ENCODE measurements at places on chromosomes 4 and X.

- no peak for DNase-seq
Observed at GRCh38 chr4:115484479-115484878, 371.1 kb upstream of the NDST4 start.

DNA sequence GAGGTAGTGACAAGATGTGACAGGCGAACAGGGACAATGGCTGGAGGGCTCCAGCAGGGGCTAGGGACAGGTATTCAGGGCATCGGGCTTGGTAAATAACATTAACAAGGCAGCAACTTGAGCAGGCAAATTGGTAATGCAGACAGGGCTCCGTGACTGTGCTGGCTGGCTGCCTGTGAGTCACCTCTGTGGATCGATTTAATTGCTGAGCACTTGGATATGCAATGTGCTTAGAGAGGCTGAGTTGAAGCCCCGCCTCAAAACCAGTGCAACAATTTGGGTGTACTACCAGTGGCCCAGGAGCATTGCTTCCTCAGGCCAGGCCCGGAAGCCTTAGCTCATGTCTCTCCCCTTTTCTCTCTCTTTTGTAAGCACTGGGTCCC lies 19.5 kb downstream of the CNGA2 start:
- DNase-seq: no peak

DNA sequence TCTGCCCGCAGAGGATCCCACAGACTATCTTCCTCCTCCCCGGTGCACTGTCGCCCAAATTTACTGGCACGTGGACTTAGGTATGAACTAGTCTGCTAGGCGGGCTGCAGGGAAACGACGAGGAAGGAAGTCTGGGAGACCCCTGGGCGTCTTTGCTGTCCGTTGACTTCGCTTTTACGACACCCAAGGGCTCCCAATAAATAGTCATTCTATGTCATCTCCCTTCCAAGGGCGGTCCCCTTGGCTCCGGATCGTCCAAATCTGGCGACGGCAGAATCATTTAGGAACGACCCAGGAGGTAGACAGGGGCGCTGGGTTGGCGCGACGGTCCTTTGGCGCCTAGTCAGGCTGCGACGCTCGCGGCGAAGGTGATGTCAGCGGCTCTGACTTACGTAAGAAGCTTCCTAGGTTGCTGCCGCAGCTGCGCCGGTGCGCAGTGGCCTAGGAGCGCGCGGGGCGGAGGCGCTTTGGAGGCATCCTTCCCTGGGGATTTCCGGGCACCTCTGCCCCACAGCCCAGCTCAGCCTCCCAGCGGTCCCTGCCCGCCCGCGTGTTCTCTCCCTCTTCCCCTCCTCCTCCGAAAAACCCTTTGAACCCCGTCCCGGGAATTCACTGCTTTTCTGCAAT lies 2.2 kb downstream of the NHS start:
- DNase-seq: no peak

- no peak for DNase-seq
Observed at GRCh38 chr4:104795264-104795939, 300.7 kb upstream of the CXXC4 start.

DNA sequence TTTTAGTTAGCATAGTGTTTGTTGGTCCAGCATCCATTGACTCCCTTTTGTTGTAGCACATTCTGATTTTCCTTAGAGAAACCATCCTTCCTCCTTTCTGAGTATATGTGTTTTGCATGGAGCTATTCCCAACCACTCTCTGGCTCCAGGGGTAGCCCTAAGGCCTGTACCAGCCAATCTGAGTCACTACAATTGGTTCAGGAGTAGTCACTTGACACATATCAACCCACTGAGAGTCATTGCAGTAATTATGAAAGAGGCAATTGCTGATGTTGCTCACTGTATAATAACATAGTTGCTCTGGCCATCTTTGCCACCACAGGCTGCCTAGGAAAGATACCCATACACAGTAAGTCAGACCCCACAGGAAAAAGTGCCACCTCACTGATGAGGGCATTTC lies 71.2 kb upstream of the GRID2 start:
- DNase-seq: no peak

- DNase-seq: no peak
Observed at GRCh38 chr4:113785781-113786180, 24.2 kb upstream of the CAMK2D start.

DNA sequence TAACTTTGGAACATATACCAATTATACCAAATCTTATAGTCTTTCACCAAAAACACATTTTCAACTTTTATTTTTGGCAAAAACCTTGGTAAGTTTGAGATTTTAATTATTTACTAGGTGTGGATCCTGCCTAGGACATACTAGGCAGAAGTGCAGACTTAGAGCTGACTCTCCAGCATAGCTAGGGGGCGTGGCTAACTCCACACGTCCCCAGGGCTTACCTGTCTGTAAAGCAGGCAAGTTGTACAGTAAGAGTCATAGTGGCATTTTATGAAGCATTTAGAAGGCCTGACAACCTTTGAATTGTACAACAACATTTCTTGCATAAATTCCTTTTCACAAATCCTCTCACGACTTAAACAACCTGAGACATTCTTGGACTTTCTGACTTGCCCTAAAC lies 19.2 kb upstream of the GRPEL1 start:
- no peak for DNase-seq

GRCh38 chr4:152594978-152595925 lies 59.4 kb upstream of the FBXW7 start:
- no peak for DNase-seq

- no peak for DNase-seq
Observed at GRCh38 chrX:96713303-96713702, 28.7 kb downstream of the DIAPH2 start.

DNA sequence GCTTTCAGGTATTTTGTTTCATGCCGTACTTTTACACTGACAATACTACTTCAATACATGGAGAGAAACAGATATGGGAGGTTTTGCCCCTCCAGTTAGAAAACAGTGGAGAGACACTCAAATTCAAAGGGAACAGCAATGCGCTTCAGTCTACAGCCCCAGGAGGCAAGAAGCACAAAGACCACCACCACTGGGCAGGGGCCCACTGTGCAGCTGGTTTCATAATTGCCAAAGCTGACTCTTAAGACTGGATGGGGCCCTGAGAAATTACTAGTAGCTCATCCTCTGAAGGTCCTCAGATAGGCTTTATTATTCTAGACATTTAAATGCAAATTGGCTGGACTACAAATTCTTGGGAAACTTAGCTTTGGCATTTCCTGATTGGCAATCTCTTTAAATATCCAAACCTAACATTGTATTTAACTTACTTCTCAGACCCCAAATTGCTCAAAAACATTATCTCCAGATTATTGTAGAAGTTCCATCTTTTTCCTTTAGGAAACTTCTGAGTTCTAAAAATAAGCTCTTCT lies 85.9 kb upstream of the GPR34 start:
- no peak for DNase-seq

DNA sequence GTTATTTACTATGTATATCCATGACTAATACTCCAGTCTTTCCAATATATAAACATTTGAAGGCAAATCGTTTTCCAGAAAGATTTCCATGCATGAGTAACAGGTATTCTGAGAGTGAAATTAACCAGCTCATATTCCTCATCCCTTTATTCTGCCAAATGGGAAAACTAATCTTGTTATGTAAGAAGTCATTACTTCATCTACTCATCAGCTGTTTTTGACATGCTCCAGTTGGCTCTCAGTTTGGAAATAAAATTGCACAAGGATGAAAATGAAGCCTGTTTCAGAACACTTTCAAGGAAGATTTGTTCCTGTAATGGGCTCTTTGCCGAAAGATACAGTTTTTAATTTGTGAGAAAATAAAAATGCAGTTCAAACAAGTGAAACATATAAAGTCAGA lies 121.9 kb downstream of the KCTD8 start:
- DNase-seq: no peak

Measured in effector memory CD4-positive, alpha-beta T cell (primary cell).